ENCODE measurements at places on chromosomes 4 and X.
A peak's percentile ranks its signal among the peaks of the same experiment; 100 is the strongest.

DNA sequence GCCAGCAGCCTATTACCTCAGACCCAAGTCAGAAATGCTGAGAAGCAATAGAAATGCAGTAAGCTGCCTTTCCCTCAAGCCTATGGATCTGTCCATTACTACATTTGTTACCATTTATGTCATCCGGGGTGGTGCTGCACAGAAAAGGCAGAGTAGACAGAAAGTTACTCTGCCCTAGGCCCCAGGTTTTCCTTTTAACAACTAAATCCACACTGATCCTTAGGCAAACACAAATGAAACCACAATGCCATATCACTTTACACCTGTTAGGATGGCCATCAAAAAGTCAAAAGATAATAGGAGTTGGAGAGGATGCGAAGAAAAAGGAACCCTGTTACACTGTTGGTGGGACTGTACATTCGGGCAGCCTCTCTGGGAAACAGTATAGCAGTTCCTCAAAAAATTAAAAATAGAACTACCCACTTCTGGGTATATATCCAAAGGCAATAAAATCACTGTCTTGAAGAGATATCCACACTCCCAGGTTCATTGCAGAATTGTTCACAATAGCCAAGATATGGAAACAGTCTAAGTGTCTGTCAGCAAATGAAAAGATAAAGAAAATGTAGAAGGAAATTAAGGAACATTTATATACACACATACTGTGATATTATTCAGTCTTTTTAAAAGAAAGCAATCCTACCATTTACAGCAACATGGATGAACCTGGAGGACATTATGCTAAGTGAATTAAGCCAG, 186.3 kb downstream of the NWD2 start:
- no peak for DNase-seq

DNA sequence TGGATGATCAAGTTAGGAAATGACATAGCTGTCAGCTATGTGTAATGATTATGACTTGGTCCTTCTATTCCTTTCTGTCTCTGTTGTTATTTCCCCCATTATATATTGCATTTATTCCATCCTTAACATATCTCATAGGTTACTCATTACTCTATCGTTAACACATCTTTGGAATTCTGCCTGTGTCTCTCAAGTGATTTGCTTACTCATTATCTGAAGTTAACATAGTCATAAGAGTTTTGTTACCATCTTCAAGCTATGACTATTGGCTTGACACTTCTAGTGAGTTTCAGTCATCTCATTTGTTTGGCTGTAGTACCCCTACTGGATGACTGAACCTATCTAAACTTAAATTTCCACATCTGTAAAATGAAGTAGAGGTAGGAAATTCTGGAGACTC, 286.1 kb upstream of the PPP1R2C start:
- no peak for DNase-seq

- DNase-seq, result no peak
Observed at GRCh38 chr4:36111172-36111571, 133.1 kb downstream of the ARAP2 start.

DNA sequence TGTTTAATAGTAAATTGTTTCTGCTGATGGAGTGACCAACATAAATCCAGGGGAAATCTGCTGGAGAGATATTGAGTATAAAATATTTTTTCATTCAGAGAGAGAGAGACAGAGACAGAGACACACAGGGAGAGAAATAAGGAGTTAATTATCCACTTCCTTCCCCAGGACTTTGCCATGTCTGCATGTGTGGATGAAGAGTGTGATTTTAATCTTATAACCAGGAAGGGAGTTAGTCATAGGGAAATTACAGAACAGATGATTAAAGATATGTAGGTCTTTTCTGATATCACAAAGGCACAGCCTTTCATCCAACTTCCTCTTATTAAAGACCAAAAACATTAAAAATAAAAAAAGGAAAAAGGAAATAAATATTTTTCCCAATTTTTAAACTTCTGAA, 526.3 kb downstream of the SPRY1 start:
- no peak for DNase-seq

DNA sequence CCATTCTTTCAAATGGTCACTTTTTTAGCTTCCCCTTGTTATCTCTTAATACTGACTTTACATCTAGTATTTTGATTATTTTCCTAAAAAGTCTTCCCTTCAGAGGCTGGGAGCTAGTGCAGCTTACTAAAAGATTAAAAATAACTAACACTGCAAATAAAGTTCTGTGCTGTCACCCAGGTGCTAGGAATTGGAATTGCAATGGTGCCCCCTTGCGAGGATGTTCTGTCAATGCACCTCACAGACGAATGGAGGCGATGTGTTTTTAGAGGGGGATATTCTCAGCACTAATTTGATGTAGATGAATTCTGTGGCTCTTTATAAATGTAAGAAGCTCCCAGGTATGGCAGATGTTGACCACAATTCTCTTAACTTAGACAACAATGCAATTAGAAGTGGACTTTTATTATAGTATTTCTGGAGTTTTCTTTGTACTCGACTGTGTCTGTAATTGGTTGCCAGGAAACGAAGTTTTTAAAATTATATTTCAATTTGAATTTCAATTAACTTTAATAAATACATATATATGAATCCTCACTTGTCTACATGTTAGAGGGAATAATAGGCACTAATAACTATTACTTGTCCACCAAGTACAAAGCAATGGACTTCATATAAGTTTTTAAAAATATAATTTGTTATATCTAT, 22.0 kb upstream of the SMIM31 start:
- DNase-seq, result peak; percentile 68

GRCh38 chr4:25457053-25457715, 80.1 kb downstream of the ANAPC4 start:
- DNase-seq, result no peak

- DNase-seq, result no peak
Observed at GRCh38 chr4:39484582-39485272, 25.9 kb downstream of the LIAS start.

DNA sequence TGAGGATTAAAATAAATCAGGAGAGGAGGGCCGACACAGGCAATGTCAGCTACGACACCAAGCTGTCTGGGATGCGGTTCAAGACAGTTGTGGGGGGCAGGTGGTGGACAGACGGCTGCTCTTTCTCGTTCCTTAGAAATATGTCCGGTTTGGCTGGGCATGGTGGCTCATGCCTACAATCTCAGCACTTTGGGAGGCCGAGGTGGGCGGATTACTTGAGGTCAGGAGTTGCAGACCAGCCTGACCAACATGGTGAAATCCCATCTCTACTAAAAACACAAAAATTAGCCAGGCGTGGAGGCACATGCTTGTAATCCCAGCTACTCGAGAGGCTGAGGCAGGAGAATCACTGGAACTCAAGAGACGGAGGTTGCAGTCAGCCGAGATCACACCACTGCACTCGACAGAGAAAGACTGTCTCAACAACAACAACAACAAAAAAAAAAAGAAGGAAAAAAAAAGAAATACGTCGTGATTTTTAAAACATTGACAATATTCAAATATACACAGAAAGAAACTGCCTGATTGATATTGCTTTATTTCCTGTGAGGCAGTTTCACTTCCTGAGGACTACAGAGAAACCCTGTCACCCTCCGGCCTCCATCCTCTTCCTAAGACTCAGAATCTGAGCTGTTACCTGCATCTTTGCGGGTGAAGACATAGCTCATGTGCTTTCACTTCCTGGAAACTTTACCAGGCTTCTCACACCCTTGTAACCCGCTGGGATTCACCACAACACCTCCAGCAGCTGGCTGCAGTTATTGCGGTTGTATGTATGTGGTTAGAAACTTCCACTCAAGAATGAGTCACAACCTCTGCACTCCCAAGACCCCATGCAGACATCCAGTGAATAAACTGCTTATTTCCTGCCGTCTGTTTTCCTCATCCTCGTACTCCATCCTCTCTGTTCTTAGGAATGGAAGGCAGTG, 63.8 kb upstream of the STS start:
- peak; percentile 74 for DNase-seq

GRCh38 chr4:187128976-187129375, 405.3 kb upstream of the FAT1 start:
- DNase-seq, result no peak

DNA sequence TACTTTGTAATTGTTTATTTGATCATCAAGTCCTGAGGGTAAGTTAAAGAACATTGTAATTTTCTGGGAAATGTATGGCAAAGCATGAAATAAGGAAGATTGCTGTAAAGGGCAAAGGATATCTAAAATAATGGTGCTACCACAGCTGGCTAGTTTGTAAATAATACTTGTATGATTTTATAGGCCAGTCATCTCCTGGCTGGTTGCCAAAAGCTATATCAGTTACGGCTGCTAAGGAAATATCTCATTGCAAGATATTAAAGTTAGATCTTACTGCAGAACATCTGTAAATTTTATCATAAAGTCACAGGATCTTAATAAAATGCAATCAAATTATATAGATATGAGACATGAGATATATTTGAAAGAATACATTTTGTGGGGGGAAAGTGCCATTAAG, 150.8 kb upstream of the CXCL13 start:
- no peak for DNase-seq

GRCh38 chr4:1315836-1316536, 26.3 kb downstream of the MAEA start:
- no peak for DNase-seq

- no peak for DNase-seq
Observed at GRCh38 chrX:37000140-37000539, 8.0 kb upstream of the FAM47C start.

DNA sequence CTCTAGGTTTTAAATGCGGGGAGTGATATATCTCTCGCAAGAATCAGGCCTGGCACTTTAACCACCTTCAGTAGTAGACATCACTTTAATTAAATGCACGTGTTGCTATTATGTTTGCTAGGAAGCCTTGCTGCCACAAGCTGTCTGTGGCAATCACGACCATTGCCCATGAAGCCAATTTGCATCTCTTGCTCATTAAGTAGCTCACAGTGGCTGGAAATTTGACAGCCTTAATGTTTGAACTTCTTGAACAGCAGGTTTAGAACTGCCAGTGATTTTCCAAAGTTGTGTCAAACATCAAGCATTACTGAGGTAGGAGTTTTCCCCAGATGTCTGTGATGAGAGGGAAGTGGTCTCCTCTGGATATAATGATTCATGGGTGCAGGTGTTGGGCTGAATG, 642.3 kb upstream of the CPEB2 start:
- no peak for DNase-seq

DNA sequence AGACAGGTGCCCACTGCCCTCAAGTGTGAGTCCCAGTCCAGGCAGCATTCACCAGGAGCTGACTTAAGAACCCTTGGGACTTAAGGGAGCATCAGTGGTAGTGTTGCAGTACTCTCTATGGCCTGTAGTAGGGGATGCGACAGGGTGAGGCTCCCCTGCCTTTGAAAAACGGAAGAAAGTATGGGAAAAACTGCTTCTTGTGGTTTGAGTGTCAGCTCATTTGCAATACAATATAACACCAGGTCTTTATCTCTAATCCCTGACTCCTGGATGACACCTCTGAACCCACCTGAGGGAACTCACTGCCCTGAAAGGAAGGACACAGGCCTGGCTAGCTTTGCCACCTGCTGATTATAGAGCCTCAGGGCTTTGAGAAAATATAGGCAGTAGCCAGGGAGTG, 176.0 kb downstream of the SMARCA1 start:
- DNase-seq, result no peak

DNA sequence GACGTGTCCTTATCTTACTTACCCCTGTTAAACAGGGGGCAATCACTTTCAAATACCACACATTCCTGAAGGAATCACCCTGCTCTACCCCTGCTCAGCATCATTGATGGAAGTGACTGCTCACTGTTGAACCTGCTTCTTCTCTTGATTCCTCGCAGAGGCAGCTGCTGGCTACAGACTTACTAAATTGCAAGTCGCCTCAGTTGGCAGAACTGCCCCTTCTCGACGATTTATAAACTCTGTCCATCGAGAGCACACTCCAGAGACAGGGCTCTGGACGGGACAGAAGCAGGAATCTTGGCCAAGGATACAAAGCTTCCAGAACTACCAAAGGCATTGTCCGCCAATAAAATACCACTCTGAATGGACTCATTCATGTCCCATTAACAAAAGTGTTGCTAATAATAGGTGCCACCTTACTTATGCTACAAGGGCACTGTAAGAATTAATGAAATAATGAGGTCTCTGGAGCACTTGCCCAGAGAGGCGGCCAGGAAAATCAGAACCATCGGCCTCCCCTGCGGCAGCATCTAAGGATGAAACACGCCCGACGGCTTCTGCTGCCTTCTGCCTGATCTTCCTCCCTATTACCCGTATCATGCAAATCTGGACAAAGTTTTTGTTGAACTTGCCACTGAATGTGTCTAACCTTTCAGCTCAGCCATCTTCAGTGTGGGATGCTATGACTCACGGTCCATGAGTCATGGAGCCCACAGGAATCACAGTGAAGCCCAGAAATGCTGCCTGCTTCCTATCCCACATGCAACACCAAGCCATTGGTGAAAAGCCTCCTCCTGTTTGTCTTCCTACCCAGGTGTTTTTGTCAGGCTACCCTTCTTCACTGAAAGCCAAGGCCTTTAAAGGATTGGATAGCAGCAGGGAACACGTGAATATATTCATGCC, 164.9 kb downstream of the MAML3 start:
- peak; percentile 76 for DNase-seq

DNA sequence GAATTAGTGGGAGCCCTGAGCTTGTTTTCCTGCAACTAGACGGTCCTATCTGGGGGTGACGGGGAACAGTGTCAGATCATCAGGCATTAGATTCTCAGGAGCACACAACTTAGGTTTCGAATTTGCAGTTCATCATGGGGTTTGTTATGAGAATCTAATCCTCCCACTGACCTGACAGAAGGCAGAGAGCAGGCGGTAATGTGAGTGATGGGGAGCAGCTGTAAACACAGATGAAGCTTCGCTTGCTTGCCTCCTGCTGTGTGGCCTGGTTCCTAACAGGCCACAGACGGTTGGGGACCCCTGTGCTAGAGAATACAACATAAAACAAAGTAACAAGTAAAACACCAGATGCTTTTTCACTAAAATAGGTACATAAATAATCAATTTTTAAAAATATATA, 86.2 kb upstream of the BLTP1 start:
- DNase-seq, result no peak

GRCh38 chr4:69785211-69785831, 24.9 kb upstream of the SULT1B1 start:
- DNase-seq, result no peak

DNA sequence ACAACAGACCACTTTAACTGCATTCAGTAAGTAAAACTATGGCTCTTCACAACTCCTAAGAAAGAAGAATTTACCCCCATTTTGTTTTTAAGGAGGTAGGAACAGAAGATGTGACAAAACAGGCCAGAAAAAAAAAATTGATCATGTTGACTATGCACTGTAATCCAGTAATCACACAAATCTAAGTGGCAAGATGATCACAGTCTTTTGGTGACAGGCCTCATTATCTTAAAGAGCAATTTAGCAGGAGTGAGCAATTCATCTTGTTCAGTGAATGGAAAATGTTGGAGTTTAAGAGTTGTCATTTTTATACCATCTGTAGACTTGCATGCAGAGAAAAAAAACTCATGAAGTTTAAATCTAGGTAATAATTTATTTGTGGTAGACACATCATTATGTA, 115.1 kb downstream of the SLC39A8 start:
- no peak for DNase-seq
